NCI-H460 (cell line): ENCODE measurements at places on chromosomes 4 and X. TPM values are rescaled to one million over a fixed set of nuclear protein-coding genes. Genes with fewer than 3 reads are reported as not detected.
A peak's percentile ranks its signal among the peaks of the same experiment; 100 is the strongest.

DNA sequence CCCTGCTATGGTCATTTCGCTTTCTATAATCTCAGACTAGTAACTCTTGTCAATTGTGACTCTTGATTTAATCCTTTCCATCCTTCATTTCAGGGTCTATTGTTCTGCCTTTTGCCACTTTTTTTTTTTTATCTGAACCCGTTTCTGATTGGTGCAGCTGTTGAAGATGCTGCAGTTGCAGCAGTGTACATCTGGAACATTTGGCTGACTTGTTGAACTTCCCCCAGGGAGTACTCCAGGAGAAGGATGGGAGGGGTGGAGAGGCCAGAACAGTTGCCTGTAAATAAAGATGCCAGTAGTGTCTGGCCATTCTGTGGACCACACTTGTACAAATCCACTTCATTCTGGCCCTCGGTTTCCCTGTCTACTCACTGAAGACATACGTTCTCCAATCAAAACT lies 1.0 kb upstream of the EDA start:
- no peak for DNase-seq

GRCh38 chrX:154028502-154029184 lies 8.9 kb upstream of the IRAK1 start:
- no peak for DNase-seq

GRCh38 chr4:111066887-111067286 lies 444.0 kb upstream of the PITX2 start:
- no peak for DNase-seq

GRCh38 chr4:141642711-141643110 lies 6.3 kb downstream of the IL15 start:
- no peak for DNase-seq

DNA sequence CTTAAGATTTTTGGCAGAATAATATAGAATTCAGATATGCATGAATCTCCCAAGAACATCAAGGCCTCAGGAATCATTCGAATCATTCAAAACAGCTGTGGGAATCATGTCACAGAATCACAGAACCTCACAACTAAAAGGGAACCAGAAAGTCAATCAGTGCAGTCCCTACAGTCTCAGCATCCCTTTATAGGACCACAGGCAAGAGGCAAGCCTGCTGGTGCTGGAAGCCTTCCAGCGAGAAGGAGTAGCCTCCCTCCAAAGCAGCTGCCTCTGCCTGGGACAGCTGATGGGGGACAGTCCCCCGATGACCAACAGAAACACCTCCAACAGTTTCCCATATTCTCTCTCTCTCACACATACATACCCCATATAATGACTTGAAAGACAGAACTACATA lies 20.7 kb downstream of the QDPR start:
- no peak for DNase-seq

GRCh38 chr4:108272046-108272445 lies 103.3 kb upstream of the LEF1 start:
- no peak for DNase-seq

DNA sequence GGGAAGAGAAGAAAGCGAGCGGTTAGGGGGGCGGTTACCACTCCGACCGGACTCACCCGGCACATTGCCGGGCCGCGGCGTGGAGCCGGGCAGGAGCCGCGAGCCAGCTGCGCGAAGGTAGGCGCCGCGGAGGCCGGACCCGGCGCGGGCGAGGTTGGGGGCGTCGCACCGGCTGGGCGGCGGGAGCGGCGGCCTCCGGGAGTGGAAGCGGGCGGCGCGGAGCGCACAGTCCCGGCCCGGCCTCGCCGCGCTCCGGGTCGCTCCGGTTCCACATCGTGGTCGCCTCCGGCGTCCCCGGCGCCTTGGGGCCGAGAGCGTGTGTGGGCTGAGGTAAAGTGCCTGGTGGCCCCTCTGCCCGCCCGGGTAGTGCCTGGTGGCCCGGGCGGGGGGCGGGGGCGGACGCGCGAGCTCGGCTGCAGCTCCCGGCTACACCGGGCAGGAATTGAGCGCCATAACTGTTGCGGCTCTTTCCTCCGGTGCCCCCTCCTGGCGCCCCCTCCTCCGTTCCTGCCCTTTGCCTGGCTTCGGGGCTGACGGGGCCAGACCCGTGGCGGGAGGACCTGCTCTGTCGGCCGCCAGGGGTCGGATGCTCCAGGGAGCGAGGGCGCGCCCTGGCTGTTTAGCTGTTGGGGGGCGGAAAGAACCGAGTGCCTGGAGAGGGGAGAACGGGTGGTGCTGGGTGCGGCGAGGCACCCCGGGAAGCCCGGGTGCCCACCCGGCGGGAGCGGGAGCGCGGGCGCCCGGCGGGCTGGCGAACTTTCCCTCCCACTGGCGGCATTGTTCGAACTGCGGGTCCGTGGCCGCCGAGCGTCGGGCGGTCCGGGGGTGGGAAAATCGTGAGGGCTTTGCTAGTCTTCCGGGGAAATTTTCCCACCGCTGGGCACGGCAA lies 626 bp downstream of the JADE3 start:
- DNase-seq, result peak; percentile 22

GRCh38 chr4:135963009-135963408 lies 1569.3 kb downstream of the PCDH18 start:
- no peak for DNase-seq

DNA sequence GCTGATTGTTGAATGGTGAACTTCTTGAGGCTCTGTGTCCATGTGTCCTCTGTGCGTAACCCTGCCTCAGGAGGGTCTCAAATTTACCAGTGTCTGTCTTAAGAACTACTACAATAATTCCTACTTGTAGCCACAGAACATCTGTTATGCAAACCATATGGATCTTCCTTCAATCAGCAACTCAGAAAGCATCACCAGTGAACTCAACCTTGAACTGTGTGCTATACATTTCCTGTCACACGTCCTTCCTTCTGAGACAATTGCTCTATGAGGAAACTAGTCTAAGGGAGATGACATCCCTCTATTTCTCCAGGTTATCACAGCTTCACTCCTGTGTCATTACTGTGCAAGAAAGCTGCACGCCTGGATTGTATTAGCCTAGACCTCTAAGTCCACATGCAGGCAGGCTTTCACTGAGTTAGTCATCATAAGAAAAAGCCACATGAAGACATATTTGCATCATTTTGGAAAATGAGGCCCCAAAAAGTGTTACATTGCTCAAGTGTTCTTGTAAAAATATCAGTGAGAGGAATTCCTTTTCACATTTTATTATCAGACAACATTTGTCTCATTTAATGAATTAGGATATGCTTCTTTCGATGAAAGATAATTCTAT lies 157.8 kb downstream of the AFF2 start:
- no peak for DNase-seq

- no peak for DNase-seq
Observed at GRCh38 chr4:25160714-25161592, 704 bp upstream of the SEPSECS start.

DNA sequence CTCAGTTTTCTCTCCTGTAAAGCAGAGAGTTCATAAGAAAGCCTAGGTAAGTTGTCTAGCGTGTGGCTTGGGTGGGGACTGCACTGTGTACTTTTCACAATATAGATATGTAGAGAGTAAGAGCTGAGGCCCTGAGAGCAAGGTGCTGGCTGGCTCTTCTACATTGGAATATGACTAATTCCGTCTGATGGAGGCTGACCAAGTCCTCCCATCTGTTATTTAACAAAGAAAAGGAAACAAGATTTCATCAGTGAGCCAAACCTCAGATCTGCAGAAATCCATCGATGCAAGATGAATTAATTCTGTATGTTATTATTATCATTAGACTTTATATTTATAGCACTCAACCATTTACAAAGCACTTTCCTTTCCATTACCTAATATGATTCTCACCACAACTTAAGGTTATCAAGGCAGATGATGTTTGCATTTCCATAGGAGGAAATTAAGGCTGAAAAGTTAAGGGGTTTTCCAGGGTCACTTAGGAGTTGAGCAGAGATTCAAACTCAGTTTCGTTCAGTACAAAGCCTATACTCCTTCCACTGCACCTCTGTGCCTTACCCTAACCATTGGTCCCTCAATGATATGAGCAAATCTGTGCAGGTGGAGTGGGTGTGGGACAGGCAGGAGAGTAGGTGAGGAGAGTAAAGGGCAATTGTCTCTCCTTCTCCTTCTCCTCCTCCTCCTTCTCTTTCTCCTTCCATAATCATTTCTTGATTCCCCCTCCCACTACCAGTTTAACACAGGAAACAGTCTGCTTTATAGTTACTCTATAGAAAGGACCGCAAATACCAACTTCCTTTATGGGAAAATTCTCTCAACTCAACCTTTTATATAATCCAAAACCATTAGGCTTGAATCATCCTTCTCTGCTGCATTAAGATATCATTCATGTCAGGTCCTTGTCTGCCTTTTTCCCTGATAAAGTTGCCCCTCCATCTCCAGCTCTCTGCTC lies 27.6 kb upstream of the SRD5A3 start:
- DNase-seq, result no peak

DNA sequence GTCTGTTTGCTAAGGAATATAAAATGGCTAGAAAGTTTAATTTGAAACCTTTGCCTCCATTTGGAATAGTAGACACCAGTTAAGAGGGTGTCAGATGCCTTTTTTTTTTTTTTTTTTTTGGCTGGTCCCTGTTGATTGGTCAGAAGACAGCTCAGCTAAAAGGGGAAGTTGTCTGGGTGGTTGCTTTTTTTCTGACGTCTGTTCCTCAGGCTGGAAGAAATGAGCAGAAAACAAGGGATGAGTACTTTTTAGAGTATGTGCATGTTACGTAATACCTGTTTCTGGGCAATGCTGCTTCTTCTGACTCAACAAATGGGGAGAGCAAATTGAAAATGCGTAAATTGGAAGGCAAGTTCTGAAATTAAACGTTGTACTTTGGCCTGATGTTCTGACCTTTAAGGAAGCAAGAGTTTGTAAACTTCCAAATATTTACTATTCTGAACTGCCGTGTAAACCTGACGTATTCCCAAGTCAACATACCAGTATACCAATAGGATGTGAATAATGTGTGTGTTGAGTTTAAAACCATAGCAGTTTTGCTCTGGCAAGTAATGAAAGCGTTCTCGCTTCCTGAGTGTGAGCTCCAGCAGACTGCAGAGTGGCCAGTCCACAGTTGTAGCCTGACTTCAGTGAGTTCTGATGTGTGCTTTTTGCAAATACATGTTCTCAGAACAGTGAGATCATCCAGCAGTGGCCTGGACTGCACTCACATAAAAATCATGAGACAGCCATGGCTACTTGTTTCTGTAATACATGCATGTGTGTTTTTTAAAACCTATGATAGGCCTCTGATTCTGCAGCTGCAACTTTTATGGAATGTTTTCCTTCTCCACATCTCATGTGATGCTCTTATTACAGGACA lies 1.7 kb downstream of the SAT1 start:
- DNase-seq, result peak; percentile 71

DNA sequence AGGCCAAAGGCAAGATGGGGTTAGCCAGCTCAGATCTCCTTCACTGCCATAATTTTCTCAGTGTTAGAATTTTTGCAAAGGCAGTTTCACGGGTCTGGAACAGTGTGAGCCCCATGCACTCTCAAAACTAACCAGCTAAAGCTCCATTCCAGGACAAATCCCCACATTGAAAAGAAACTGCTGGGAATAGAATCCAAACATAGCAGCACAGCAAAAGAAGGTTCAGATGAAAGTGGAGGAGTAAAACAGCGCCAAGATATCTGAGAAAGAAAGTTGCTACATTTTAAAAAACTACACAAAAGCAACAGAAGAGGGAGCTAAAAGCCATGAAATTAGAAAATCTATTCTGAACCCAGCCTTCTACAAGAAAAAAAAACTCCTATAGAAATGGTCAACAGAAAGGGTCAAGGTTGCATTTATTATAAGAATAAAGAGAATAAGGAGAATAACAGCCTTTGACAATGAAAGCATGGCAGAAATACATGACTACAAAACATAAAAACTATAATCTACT lies 39.6 kb upstream of the SLC7A3 start:
- peak; percentile 11 for DNase-seq

- DNase-seq, result no peak
Observed at GRCh38 chr4:42625329-42625728, 31.6 kb downstream of the ATP8A1 start.

DNA sequence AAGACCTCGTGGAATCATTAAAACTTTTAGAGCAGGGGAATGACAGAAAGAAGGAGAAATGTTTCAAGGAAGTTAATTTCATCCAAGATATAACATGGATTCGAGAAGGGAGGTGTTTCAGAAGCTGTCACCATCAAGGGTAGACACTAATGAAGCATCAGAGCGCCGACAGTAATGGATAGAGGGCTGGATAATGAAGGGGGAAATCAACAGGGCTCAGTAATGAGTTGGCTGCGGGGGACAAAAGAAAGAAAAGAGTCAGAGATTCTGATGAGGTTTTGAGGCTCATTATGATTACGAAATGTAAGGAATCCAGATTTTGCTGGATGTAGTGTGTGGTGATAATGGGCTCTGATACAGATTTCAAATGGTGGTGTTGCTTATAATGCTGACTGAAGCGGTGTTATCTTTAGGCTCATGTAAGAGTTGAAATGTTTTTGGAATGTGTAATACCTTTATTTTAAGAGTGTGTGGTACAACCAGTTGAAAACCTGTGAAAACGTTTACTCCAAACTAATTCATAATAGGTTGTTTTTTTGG lies 39.3 kb upstream of the TENM3 start:
- DNase-seq, result no peak

- DNase-seq, result no peak
Observed at GRCh38 chr4:53748328-53748772, 157.1 kb upstream of the LNX1 start.

GRCh38 chrX:137930533-137930932 lies 364.6 kb downstream of the ZIC3 start:
- DNase-seq, result no peak

DNA sequence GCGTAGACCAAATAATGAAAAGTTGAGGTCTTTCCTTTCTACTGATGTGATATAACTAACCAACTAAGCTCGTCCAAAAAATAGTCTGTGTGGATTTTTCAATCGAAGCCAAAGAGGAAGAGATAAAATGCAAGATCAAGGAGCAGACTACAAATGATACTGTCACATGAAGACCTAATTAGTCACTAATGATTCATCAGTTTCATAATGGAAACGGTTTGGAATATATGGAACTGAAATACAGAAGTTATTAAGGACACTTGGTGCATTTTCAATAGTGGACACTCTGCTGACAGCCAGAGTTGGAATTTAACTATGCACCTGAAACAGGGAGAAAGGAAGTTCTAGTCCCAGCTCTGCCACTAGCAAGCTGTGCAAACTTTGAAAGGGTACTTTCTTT lies 119.8 kb downstream of the GUCY2F start:
- no peak for DNase-seq

GRCh38 chr4:164384416-164384815 lies 369.5 kb upstream of the SMIM31 start:
- DNase-seq, result no peak

GRCh38 chr4:100261346-100261745 lies 71.1 kb upstream of the DDIT4L start:
- DNase-seq, result no peak

- DNase-seq, result no peak
Observed at GRCh38 chr4:25560605-25561004, 95.0 kb upstream of the SLC34A2 start.

Gene AKAP14
- not detected in 2 replicates for total RNA-seq

Gene GLUD2
- total RNA-seq, result 0.26 and 0.35 TPM in 2 replicates

Gene NUDT10
- total RNA-seq, result 0.50 and 0.81 TPM in 2 replicates

Gene ERCC6L
- total RNA-seq, result 6.7 and 7.1 TPM in 2 replicates

Gene BTC
- total RNA-seq, result 0.23 and 0.57 TPM in 2 replicates

Gene UBE2D3
- total RNA-seq, result 521 and 567 TPM in 2 replicates

Gene GNL3L
- 55.7 and 58.9 TPM in 2 replicates for total RNA-seq

Gene COL4A5
- 193 and 211 TPM in 2 replicates for total RNA-seq

Gene ALB
- not detected in 2 replicates for total RNA-seq

Gene UGT8
- total RNA-seq, result 5.1 and 5.3 TPM in 2 replicates

Gene NAP1L2
- 2.2 and 4.6 TPM in 2 replicates for total RNA-seq

Gene BEX1
- not detected in 2 replicates for total RNA-seq

Gene SLC34A2
- total RNA-seq, result not detected in 2 replicates

Gene UGT2B17
- total RNA-seq, result not detected in 2 replicates
